ENCODE measurements at places on chromosomes 4 and X.

DNA sequence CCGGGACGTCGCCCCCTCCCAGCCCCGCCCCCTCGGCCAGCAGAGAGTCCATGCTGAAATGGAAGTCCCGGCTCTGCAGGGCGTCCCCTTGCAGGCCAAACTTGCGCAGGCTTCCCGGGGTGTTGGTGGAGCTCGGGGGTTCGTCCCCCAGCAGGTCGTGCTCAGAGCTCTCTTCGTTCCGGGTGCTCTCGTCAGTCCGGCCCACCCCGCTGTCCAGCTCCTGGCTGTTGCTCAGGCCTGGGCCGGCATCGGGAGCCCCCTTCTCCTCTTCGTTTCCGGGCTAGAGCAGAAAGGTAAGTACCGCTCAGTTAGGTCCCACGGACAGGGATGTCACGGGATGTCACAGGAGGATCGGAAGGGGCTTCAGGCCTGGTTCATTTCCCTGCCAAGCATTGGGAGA lies 10.2 kb downstream of the SSR4 start:
- no peak for DNase-seq

- DNase-seq = no peak
Observed at GRCh38 chrX:68431836-68432235, 1.5 kb downstream of the OPHN1 start.

GRCh38 chr4:118712872-118713271 lies 27.7 kb downstream of the METTL14 start:
- DNase-seq = no peak

GRCh38 chr4:168257768-168258167 lies 60.8 kb downstream of the DDX60 start:
- no peak for DNase-seq

GRCh38 chr4:144709159-144709558 lies 63.2 kb downstream of the HHIP start:
- no peak for DNase-seq
